ENCODE measurements at places on chromosomes 13 and 19.
A peak's percentile ranks its signal among the peaks of the same experiment; 100 is the strongest.

GRCh38 chr19:8142513-8142900, 6.9 kb downstream of the FBN3 start:
- no peak for DNase-seq

DNA sequence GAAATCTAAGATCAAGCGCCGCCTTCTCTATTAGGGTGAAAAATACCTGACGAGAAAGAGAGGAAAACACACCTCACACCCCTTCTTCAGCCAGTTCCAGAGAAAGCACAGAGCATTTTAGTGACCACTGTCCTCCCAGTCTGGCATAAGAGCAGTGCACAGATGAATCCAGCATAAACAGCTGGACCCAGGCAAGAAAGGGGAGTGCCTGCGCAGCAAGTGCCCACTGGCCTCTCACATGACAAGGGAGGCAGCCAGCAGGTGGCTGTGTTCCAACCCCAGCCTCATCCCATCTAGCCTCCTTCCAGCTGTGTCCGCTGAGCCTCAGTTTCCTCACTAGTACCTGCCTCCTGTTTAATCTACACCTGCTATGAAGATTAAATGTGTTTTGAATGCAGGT, 8.0 kb downstream of the MED26 start:
- DNase-seq = no peak

DNA sequence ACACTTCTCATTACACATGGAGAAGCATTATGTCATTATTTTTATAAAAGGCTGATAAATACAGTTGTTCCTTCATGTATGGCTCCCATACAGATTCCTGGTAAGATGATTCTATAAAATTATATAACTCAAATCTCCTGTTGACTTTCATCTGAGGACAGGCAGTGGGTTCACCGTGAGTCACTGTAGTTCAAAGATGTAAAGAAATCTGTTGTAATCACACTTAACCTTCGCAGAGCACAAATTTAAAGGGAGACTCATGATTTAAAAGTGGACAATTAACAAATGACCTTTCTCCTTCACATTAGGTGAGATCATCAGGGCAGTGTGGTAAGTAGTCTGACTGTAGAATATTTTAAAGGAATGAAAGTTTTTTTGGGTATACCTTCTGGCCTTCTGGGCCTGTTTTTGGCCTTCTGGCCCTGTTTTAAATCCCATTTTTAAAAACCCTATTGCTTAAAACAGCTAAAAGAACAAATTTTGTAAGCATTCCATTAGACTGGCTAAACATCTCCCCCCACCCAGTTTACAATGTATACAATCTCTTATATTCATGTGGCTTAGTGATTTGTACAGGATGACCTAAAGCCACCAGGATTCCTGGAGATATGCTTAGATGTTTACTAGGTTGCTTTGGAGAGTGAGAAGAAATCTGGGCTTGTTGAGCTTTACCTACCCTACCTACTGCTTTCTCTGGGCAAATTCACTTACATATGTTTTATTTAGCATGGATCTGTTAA, 171.2 kb downstream of the ITGBL1 start:
- DNase-seq = no peak

DNA sequence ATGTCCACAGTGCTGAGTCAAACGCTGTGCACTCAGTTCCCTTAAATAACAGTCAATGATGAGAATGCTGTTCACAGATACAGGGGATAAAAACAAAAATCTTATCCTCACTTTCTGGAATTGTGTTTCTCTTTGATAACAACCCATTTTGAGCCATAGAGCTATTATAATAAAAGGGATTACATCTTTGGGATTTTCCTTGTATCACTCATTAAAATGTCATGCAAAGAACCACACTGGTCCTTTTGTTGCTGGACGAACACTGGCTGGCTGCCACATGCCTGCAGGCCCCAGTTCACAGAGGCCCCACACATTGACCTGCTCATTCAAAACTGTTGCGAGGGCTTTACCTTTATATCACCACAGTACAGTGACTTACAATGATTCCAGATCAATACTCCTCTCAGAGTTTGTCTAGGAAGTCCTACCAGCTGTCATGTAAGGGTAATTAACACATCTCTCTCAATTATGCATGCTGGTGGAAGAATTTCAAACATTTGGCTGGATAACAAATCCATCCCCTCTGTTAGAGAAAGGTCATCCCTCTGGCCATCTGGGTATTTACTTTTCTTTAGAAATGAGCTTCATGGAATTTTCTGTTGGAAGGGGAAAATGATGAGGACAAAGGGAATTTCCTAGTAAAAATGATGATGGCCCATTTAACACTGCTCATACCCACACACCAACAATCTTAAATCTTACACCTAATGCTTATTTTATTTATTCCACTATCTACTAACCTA, 85.9 kb downstream of the MBNL2 start:
- no peak for DNase-seq

DNA sequence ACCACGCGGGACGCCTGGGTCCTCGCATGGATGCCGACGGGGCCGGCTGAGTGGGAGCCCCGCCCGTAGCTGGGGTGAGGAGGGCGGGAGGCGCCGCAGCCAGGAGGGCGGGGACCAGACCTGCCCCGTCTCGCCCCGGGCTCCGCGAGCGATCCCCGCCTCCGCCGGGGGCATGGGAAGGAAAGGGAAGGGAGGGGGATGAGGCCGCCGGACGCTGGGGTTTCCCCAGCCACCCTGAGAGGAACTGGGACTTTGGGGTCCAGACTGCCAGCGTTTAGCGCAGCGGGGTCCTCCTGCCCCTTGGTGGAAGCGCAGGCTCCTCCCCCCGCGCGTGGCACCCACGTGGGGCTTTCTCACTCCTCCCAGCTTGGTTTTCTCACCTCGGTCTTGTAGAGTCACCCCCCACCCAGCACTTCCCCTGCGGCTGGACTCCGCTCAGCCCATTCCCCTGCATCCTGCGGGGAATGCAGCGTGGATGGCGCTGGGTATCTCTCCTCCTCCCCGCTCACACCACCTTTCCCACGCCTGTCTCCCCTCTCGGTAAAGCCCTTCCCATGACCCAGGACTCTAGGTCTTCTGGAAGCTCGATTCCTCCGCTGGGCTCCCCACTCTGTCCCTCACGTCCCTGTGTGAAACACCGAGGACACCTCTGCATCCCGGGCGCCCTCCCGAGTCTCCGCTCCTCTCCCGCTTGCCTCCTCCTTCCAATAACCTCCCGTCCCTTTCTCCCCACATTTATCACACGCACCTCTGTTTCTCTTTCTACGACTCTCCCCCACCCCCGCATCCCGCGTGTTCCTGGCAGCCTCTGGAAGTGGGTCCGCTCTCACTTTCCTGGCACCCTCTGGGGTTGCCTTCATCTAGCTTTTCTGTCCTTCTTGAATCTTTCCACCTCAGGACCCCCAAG, 2.1 kb downstream of the TGFB1 start:
- DNase-seq = peak; percentile 39

DNA sequence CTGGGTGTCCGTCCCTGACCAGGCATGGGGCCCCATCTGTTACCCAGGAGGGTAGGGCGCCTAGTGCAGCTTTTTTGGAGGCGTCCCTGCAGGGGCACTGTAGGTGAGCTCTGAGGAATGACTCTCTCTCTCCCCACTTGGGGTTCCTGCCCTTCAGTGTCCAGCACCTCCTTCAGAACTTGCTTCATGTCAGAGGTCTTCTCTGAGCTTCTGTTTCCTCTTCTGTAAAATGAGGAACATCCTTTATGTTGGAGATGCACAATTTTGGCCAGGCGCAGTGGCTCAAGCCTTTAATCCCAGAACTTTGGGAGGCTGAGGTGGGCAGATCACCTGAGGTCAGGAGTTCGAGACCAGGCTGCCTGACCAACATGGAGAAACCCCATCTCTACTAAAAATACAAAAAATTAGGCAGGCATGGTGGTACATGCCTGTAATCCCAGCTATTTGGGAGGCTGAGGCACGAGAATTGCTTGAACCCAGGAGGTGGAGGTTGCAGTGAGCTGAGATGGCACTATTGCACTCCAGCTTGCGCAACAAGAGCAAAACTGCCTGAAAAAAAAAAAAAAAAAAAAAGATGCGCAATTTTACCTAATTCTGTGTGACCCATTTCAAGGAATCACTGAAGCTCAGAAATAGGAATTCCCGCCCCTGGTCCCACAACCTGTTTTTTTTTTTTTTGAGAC, 15.2 kb upstream of the PIK3R2 start:
- DNase-seq = no peak

- DNase-seq = peak; percentile 82
Observed at GRCh38 chr19:48624067-48624594, 4.8 kb downstream of the SPHK2 start.

DNA sequence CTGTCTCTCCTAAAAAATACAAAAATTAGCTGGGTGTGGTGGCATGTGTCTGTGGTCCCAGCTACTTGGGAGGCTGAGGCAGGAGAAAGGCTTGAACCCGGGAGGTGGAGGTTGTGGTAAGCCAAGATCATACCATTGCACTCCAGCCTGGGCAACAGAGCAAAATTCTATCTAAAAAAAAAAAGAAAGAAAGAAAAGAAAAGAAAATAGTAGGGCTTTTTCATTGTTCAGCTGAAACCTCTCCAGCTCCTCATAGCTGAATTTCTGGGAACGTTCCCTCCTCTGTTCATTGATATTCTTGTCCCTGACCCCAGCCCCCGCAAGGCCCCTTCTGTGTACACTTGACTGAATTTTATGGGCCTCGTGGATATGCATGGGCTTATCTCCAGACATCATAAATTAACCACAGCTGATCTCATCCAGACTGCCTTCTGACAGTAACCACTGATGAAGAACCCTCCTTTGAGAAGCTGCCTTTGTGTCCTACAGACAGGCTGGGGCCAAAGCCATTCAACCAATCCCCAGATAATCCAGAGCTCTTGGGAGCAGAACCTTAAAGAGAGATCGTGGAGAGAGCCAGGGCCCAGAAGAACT, at the start of gene ELSPBP1:
ELSPBP1 (plus strand) TSS at position 424 of the 594 bp plus-strand sequence. CDS start 14,036 bp downstream, outside the sequence.
- no peak for DNase-seq

- DNase-seq = no peak
Observed at GRCh38 chr13:50457415-50458393, 385.8 kb downstream of the DLEU7 start.

DNA sequence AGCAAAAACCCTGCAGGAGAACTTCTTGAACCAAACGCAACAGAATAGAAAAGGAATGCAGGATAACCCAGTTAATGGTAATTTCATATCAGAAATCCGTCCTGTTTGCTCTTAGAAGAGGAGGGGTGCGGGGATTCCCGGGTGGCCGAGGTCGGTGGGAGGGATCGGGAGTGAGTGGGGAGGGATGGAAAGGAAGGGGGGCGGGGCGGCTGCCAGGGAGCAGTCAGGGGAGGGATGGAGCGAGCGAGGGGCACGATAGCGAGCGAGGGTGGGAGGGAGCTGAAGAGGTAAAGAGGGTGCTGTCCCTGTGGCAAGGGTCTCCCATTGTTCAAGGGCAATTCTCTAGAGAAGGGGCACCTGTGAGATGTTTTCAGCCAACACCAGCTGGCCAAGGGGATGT, 26.5 kb downstream of the CD177 start:
- DNase-seq = no peak

- DNase-seq = no peak
Observed at GRCh38 chr13:61728471-61728870, 312.8 kb upstream of the PCDH20 start.

DNA sequence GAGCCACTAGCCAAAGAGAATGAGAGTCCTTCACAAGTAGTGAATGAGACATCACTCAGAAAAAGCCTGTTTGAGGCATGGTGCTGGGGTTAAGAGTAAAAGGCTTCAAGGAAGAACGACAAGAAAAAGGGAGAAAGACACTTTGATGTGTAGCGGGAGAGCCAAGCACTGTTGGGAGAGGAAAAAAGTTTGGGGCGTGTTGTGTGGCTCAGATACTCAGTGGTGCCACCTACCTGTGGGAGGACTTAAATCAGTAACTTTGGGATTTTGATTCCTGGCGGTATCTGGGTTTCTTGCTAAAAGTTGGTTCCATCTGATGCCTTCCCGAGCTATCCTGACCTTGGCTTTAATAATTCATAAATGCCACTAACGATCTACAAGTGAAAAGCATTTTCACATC, 12.3 kb downstream of the ELSPBP1 start:
- DNase-seq = no peak

DNA sequence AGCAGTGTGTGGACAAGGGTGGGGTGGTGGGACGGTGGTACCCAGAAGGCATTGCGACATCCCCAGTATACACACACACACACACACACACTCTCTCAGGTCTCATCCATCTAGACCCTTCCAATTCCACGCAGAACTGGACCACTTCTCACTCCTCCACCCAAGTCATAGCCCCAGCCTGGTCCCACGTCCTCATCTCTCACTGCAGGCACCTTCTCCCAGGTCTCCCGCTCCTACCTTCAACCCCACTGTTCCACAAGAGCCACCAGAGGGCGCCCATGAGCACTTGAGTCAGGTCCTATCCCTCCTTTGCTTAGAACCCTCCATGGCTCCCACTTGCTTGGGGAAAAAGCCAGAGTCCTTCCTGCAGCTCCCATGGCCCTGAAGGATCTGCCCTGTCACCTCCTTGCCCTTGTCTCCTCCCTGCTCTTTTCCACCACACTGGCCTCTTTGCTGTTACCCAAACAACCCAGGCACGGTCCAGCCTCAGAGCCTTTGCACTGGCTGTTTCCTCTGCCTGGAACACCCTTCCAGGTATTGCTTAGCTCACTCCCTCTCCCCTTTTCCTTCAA, 62.6 kb downstream of the IER2 start:
- no peak for DNase-seq

GRCh38 chr19:2064788-2065524, 13.9 kb upstream of the MKNK2 start:
- no peak for DNase-seq

DNA sequence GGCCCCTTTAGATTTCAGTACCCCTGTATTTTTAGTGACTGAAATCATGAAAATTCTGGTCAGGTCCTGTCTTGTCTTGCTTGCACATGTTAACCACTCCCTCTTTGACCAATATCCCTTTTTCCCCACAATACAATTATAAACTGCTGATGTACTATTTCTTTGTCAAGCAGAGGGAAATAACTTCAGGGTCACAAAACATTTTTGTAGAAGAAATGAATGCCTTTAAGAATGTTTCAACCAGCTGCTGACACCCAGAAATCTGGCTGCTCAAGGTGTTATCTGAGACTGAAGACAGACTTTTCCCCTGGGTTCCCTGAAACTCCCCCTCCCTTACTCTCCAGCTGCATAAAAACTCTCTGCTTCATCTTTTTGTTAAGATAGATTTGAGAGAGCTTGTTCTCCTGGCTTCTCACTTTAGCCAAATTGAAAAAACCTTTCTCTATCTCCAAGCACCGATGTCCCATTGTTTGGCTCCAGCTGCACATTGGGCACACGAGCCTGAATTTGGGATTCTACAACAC, 18.4 kb upstream of the ACOD1 start:
- no peak for DNase-seq

DNA sequence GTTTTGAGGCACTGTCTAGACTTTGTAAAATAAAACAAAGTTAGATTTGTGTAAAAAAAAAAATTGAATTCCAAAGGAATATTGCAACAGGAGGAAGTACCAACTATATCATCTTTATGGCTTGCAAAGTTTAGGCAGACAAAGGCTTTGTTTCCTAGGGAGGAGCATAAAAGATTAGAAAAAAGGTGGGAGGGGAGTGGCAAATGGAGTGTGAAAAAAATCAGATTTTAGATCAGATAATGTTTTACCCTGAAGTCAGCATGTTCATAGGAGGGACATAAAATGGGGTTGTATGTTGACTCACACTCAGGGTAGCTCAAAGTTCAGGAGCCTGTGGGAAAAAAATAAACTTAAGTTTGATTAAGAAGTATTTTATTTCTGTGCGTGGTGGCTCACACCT, 3.7 kb downstream of the ZNF85 start:
- no peak for DNase-seq
